ENCODE measurements at places on chromosomes 2 and 18. TPM values are rescaled to one million over a fixed set of nuclear protein-coding genes. Genes with fewer than 3 reads are reported as not detected.
A peak's percentile ranks its signal among the peaks of the same experiment; 100 is the strongest.

- H3K27me3 ChIP-seq: peaks cover 13% of the 10 kb centered on the region
- no peak for DNase-seq
- no peak overlapping the region for H3K27ac ChIP-seq
- H3K36me3 ChIP-seq: no peaks in the 10 kb centered on the region
- no peaks in the 10 kb centered on the region for H3K4me1 ChIP-seq
- no peak overlapping the region for H3K4me3 ChIP-seq
Measured at GRCh38 chr2:148603562-148603920, 41.0 kb upstream of the EPC2 start.

GRCh38 chr2:239444626-239445577 lies 44.1 kb upstream of the HDAC4 start:
- H3K4me1 ChIP-seq: no peaks in the 10 kb centered on the region
- no peak overlapping the region for H3K4me3 ChIP-seq
- H3K36me3 ChIP-seq: no peaks in the 10 kb centered on the region
- DNase-seq: no peak

DNA sequence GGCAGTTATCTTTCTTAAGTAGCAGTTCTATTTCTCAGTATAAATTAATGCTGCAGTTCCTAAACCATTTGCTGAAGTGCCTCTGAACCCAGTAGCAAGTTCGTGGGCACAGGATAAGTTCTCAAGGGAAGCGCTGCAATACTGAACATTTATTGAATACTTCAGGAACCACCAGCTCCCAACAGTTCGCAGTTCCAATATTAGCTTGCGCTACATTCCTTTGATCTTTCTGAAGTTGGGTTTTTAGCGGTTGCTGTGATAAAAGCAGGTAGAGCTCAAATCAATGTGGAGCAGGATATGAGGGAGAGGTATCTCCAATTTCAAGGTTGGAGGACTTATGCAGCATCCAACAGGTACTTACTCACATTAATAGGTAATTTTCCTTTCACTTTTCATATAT lies 33.7 kb downstream of the PDCL3 start:
- no peaks in the 10 kb centered on the region for H3K27me3 ChIP-seq
- H3K27ac ChIP-seq: no peak overlapping the region
- no peaks in the 10 kb centered on the region for H3K36me3 ChIP-seq

DNA sequence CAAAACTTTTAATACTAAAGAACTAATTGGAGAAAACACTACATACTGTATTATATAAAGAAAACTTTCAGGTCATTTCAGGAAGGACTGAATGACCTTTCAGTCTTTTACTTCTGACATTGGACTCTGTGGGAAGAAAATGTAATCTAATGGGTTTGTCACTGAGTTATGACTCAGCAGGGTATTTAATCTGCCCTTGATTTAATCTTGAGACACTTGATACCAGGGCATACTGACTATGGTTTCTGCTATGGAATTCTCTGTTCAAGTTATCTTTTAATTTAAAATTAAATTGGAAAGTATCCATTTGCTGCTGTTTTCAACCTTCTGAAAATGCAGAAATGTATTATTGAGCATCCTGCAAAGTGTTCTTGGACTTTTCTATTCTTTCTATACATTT lies 354.2 kb upstream of the GALNT5 start:
- H3K4me1 ChIP-seq: no peaks in the 10 kb centered on the region
- H3K36me3 ChIP-seq: no peaks in the 10 kb centered on the region
- H3K4me3 ChIP-seq: no peak overlapping the region
- no peak for DNase-seq
- H3K27me3 ChIP-seq: no peaks in the 10 kb centered on the region

DNA sequence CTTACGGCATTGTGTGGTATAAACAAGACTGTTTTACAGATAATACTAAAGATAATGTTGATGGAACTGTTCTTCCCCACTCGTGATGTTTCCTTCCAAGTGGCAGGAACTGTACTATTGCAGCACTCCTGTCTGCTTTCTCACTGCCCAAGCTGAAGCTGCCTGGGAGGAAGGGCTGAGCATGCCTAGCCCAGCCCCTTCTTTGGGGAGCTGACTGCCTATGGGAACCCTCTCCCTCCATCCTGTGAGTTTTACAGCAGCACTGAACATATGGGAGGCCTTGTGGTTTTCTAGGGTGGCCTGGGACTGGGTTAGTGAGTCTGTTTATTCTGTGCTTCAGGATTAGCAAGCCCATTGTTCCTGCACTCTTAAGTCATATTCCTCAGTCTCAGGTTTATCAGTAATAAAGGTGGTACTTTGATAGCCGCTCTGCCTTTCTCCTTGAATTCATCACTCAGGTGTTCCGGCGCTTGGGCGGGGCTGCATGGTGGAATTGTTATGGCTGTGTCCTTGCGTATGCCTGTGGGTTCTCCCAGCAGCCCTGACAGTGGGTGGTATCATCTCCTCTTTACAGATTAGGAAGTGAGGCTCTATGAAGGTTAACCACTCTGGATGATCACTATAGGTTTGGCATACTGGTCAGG lies 379.7 kb downstream of the PTPRM start:
- no peaks in the 10 kb centered on the region for H3K27me3 ChIP-seq
- no peaks in the 10 kb centered on the region for H3K36me3 ChIP-seq
- no peaks in the 10 kb centered on the region for H3K4me1 ChIP-seq
- DNase-seq: no peak
- no peak overlapping the region for H3K4me3 ChIP-seq

GRCh38 chr18:11091746-11092145 lies 57.6 kb downstream of the PIEZO2 start:
- H3K4me1 ChIP-seq: no peaks in the 10 kb centered on the region
- no peaks in the 10 kb centered on the region for H3K36me3 ChIP-seq
- no peaks in the 10 kb centered on the region for H3K27me3 ChIP-seq
- DNase-seq: no peak
- no peak overlapping the region for H3K27ac ChIP-seq
- H3K4me3 ChIP-seq: no peak overlapping the region

DNA sequence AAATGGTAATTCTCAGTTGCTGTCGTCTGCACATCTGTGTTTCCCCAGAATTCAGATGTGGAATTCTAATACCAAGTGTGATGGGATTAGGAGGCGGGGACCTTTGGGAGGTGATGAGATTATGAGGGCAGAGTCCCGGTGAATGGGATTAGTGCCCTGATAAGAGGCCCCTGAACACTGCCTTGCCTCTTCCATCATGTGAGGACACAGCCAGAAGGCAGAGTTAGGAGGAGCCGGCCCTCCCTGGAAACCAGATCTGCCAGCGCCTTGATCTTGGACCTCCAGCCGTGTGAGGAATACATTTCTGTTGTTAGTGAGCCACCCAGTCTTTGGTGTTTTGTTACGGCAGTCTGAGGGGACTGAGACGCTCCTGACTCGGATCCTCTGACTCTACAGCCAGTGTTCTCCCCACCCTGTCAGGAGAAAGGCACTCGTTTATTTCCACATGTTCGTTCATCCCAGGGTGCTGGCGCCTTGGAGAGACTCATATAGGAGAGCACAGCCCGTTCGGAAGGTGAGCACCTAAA lies 395.0 kb downstream of the ZNF516 start:
- no peaks in the 10 kb centered on the region for H3K36me3 ChIP-seq
- no peak for DNase-seq
- H3K4me1 ChIP-seq: no peaks in the 10 kb centered on the region

- no peaks in the 10 kb centered on the region for H3K27me3 ChIP-seq
- H3K4me1 ChIP-seq: no peaks in the 10 kb centered on the region
- no peak for DNase-seq
- no peak overlapping the region for H3K27ac ChIP-seq
- H3K36me3 ChIP-seq: no peaks in the 10 kb centered on the region
Measured at GRCh38 chr18:37430357-37431076, 135.1 kb downstream of the CELF4 start.

DNA sequence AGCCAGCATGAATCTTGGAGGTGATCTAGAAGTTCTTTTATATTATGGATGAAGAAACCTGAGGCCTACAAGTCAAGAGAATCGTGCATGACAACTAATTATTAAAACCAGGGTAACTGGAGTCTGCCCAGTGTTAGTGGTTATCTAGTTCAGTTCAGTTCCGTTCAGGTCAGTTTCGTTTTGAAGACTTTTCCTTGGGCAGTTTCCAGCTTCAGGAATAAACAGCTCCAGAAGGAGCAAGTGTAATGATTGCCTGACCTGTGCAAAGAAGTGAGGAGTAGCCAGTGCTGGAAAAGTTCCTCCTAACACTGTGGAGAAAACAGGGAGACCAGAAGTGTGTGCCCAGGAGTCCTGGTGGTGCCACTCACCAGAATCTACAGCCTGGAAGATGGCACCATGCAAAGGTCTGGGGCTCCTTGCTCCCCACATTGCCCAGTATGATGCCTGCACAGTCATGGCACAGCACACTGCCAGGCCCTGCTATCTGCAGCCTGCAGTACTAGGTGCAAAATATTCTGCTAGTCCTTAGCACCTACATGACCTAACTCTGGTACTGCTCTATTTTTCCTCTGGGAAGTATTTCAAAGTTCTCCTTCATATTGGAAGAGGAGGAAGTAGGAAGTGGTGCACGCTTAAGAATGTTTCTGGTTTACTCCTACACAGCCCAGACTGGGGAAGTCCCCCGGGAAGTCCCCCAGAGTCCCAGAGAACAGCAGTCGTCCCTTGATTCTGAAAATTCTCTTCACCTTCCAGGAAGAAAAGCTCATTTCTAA lies 65.8 kb downstream of the SUMO1 start:
- H3K27me3 ChIP-seq: no peaks in the 10 kb centered on the region
- no peaks in the 10 kb centered on the region for H3K4me1 ChIP-seq
- H3K36me3 ChIP-seq: no peaks in the 10 kb centered on the region
- peak overlapping the region; percentile 18 for H3K27ac ChIP-seq
- DNase-seq: no peak
- H3K4me3 ChIP-seq: no peak overlapping the region

GRCh38 chr2:219731173-219731572 lies 103.7 kb downstream of the SLC4A3 start:
- H3K27ac ChIP-seq: no peak overlapping the region
- no peaks in the 10 kb centered on the region for H3K36me3 ChIP-seq
- no peak for DNase-seq
- no peaks in the 10 kb centered on the region for H3K4me1 ChIP-seq

- peaks cover 34% of the 10 kb centered on the region for H3K36me3 ChIP-seq
- no peak overlapping the region for H3K27ac ChIP-seq
- no peak for DNase-seq
- H3K4me1 ChIP-seq: peaks cover 5% of the 10 kb centered on the region
- H3K4me3 ChIP-seq: no peak overlapping the region
Measured at GRCh38 chr2:73776869-73777519, 2.9 kb downstream of the DUSP11 start.

DNA sequence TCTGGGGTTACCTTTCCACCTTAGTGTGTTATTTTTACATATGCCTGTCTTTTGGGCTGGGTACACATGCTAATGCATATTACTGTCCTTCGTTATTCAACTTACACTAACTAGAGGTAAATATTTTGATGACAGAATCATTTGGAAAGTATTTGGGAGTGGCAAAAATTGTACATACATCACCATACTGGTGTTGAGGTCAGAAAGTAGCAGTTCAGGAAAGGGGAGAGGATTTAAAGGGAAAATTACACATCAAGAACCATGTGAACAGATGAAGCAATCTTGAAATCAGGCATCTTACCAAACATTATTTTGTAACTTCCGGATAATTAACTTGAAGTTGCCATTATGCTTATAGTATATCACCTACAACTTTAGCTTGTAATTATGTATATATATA lies 379.7 kb downstream of the RND3 start:
- H3K4me3 ChIP-seq: no peak overlapping the region
- no peak for DNase-seq
- H3K27me3 ChIP-seq: no peaks in the 10 kb centered on the region
- H3K36me3 ChIP-seq: no peaks in the 10 kb centered on the region

DNA sequence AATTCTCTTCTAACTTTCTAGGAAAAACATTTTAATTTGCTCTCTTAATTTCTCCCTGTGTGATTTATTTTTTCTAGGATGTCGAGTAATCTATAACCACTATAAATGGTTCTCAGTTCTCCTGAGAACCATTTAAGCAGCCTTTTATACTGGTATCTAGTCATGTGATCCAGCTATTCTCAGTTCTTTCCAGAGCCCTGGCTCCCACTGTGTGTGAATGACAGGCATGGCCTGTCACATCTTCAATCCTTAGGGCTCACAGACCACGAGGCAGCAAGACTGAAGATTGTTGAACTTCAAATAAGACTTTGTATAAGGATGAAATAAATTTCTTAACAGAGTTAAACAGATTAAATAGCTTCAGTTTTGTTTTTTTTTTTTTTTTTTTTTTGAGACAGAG lies 219.4 kb downstream of the HNMT start:
- no peak overlapping the region for H3K27ac ChIP-seq
- no peaks in the 10 kb centered on the region for H3K27me3 ChIP-seq
- no peak for DNase-seq
- no peaks in the 10 kb centered on the region for H3K36me3 ChIP-seq

DNA sequence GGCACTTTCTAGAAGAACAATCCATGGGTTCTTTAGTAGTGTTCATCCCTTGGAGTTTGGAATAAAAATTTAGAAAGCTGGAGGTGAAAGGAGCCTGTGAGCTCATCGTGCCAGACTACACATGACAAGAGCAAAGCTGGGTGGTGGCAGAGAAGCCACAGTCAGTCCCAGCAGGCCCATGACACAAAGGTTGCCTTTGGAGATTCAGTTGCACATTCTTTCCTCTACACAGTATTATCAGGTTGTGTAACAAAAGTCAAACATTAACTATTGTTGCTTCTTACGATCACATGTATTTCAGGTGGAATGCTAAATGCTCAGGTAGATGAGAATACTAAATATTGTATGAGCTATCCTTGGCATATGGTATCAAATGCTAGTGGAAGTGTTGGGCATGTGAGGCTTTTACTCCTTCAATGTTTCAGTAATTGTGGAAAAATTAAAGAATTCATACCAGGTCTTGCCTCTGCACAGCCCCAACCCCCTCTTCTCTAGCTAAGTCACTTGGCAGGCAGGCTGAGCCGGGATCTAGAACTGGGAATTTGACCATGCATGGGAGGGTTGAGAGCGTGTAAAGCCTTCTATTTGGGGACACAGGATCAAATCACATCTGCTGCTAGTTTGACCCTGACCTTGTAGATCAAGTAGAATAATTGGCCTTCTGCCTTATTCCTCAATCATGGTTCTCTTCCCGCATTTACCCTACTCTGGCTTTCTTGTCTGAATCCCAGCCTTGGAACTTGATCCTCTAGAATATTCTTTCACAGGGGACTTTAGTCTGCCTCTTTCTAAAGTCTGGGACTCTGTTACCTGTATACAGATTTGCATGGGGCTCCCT lies 230.9 kb downstream of the GCA start:
- DNase-seq: no peak
- no peaks in the 10 kb centered on the region for H3K27me3 ChIP-seq
- no peaks in the 10 kb centered on the region for H3K36me3 ChIP-seq
- no peak overlapping the region for H3K4me3 ChIP-seq
- H3K27ac ChIP-seq: no peak overlapping the region
- no peaks in the 10 kb centered on the region for H3K4me1 ChIP-seq

RBFA gene
- total RNA-seq: 83.1 TPM

NAT8 gene
- total RNA-seq: not detected

ACMSD gene
- total RNA-seq: not detected

GALR1 gene
- total RNA-seq: not detected

TNFRSF11A gene
- total RNA-seq: 14.1 TPM

KIAA2012 gene
- not detected for total RNA-seq

ACVR1C gene
- total RNA-seq: not detected

ST8SIA5 gene
- total RNA-seq: 0.15 TPM

RAMP1 gene
- total RNA-seq: 17.6 TPM
